Stomach (tissue), 19 donors: ENCODE measurements at places on chromosomes 6 and 20. TPM values are rescaled to one million over a fixed set of nuclear protein-coding genes. Genes with fewer than 3 reads are reported as not detected.

Gene LIN28B
- total RNA-seq: not detected

Gene RWDD2A
- 1.2 TPM for total RNA-seq

Gene RIPOR3
- total RNA-seq: 8.1 TPM

Gene FUT9
- total RNA-seq: 7.6 TPM

Gene ABHD16B
- total RNA-seq: not detected

Gene ZNF311
- total RNA-seq: not detected

Gene MUC22
- not detected for total RNA-seq

Gene HTR1B
- 3.3 TPM for total RNA-seq

Gene CST2
- not detected for total RNA-seq

Gene BCLAF1
- 172 TPM for total RNA-seq

DNA sequence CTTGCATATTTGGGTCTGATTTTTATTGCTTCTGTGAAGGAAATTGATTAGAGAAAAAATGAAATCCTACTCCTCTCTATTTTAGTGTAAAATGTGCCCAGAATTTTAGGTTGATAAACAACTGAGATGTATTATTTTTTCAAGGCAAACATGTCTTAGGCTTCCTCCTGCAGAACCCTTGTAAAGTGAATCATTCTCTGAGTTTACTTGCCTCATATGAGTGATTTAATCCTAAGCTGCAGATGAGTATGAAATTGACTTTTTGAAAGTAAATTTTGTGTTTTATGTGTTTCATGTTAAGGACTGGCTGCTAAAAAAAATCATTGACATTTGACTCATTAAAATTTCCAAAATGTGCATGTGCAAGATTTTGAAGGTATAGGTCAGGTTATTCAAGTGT lies 138.5 kb upstream of the PHACTR1 start:
- H3K4me1 ChIP-seq: peaks cover 4% of the 10 kb centered on the region
- DNase-seq: no peak
- no peak overlapping the region for H3K4me3 ChIP-seq
- no peaks in the 10 kb centered on the region for H3K27me3 ChIP-seq
- H3K36me3 ChIP-seq: no peaks in the 10 kb centered on the region
- H3K27ac ChIP-seq: no peak overlapping the region

- H3K4me3 ChIP-seq: no peak overlapping the region
- no peaks in the 10 kb centered on the region for H3K27me3 ChIP-seq
- no peak for DNase-seq
- H3K4me1 ChIP-seq: peaks cover 15% of the 10 kb centered on the region
Measured at GRCh38 chr6:3795836-3796718, 44.6 kb upstream of the PXDC1 start.

GRCh38 chr6:37504024-37504423 lies 4.3 kb upstream of the CCDC167 start:
- no peak for DNase-seq
- H3K27me3 ChIP-seq: no peaks in the 10 kb centered on the region
- peaks cover 3% of the 10 kb centered on the region for H3K4me1 ChIP-seq
- no peak overlapping the region for H3K27ac ChIP-seq

DNA sequence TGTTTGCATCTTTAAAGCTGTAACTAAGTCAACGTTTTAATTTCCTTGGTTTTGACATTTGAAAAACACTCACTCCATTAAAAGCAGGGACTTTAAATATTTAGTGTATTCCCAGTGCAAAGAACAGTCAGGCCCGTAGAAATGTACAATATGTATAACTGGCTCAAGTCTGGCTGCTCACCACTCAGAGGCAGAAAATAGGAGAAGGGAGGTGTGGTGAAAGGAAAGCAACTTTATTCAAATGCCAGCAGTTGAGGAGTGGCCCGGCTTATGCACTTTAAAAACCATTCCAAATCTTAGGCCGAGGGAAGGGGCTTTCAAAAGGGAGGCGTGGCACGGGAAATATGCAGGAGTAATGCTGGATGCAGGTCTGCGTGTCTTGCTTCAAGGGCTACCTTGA lies 120.6 kb downstream of the TMEM200A start:
- no peak for DNase-seq
- no peak overlapping the region for H3K27ac ChIP-seq
- H3K4me3 ChIP-seq: no peak overlapping the region
- H3K4me1 ChIP-seq: no peaks in the 10 kb centered on the region
- no peaks in the 10 kb centered on the region for H3K36me3 ChIP-seq
- H3K27me3 ChIP-seq: no peaks in the 10 kb centered on the region

GRCh38 chr6:114364301-114364700 lies 21.5 kb upstream of the HS3ST5 start:
- no peaks in the 10 kb centered on the region for H3K27me3 ChIP-seq
- peak; percentile 65 for DNase-seq
- no peak overlapping the region for H3K4me3 ChIP-seq
- peaks cover 14% of the 10 kb centered on the region for H3K4me1 ChIP-seq
- no peak overlapping the region for H3K27ac ChIP-seq

GRCh38 chr20:45611054-45611453 lies 18.5 kb upstream of the WFDC10A start:
- H3K27me3 ChIP-seq: no peaks in the 10 kb centered on the region
- no peak overlapping the region for H3K27ac ChIP-seq
- no peak overlapping the region for H3K4me3 ChIP-seq
- no peak for DNase-seq
- no peaks in the 10 kb centered on the region for H3K4me1 ChIP-seq

DNA sequence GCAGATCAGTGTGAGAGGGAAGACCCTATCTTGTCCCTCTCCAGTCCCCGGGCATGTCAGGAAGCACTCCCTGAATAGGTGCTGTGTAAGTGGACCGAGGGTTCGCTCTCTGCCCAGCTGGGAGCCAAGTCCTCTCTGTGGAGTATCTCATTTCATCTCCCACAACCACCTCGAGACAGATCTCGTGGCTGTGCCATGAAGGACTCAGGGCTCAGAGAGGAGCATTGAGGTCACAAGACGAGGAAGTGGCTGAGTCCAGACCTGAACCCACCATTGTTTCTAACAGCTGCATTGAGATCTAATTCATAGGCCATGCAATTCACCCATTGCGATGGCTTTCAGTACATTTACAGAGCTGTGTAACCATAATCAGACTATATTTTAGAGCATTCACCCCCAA lies 34.7 kb upstream of the STX16 start:
- no peak overlapping the region for H3K4me3 ChIP-seq
- H3K27ac ChIP-seq: no peak overlapping the region
- H3K4me1 ChIP-seq: peaks cover 22% of the 10 kb centered on the region
- H3K36me3 ChIP-seq: no peaks in the 10 kb centered on the region

DNA sequence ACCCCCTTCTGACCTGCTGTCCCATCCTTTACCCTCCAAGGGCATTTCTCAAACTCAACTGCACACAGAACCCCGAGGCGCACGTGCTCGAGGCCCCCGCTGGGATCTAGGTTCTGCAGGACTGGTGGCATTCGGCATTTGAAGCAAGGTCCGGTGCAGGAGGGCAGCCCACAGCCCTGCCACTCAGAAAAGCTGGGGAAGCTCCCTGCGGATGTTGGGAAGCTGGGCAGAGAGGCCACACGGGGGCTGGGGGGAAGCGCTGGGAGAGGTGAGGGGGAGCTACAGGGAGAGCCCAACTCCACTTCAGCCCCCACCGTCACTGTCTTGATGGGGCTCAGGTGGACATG lies 51.2 kb upstream of the SLCO4A1 start:
- DNase-seq: no peak
- no peak overlapping the region for H3K27ac ChIP-seq
- H3K36me3 ChIP-seq: no peaks in the 10 kb centered on the region
- H3K4me1 ChIP-seq: peaks cover 9% of the 10 kb centered on the region
- H3K27me3 ChIP-seq: no peaks in the 10 kb centered on the region

DNA sequence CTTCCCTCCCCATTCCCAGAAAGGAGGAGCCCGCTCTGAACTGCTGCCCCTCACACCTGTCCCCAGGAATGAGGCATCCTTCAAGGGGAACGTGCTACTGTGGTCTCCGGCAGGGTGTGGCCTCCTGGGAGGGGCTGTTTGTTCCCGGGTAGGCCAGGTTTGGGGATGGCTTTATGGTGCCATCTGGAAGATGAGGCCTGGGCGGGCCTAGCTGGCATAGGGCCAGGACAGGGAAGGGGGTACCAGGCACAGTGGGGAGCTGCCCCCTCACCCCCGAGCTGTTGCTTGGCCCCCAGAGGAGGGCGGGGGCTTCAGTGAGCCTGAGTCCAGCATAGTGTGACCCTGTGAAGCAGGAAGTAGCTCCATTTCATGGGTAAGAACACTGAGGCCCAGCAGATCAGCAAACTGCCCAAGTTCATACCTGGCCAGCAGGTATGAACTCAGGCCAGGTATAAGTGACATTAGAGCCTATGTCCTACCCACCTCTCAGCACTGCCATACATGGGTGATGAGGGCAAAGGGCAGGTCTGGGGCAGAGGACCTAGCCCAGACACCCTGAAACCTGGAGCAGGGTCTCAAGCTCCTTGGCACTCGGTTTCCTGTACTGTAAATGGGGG lies 17.5 kb upstream of the SPDEF start:
- no peaks in the 10 kb centered on the region for H3K4me1 ChIP-seq
- H3K27me3 ChIP-seq: peaks cover 4% of the 10 kb centered on the region
- DNase-seq: no peak
- H3K4me3 ChIP-seq: no peak overlapping the region
- no peaks in the 10 kb centered on the region for H3K36me3 ChIP-seq

GRCh38 chr6:119728935-119729334 lies 379.4 kb upstream of the MAN1A1 start:
- H3K4me1 ChIP-seq: peaks cover 7% of the 10 kb centered on the region
- no peaks in the 10 kb centered on the region for H3K36me3 ChIP-seq
- H3K27me3 ChIP-seq: no peaks in the 10 kb centered on the region
- no peak overlapping the region for H3K27ac ChIP-seq
- H3K4me3 ChIP-seq: no peak overlapping the region

GRCh38 chr6:168597471-168597875 lies 156.5 kb downstream of the SMOC2 start:
- peaks cover 9% of the 10 kb centered on the region for H3K36me3 ChIP-seq
- DNase-seq: peak; percentile 38
- H3K27me3 ChIP-seq: no peaks in the 10 kb centered on the region
- no peaks in the 10 kb centered on the region for H3K4me1 ChIP-seq
- no peak overlapping the region for H3K4me3 ChIP-seq

GRCh38 chr20:23225407-23226060 lies 125.1 kb upstream of the NXT1 start:
- no peaks in the 10 kb centered on the region for H3K36me3 ChIP-seq
- no peaks in the 10 kb centered on the region for H3K4me1 ChIP-seq
- H3K4me3 ChIP-seq: no peak overlapping the region
- DNase-seq: no peak
- peak overlapping the region; percentile 49 for H3K27ac ChIP-seq

GRCh38 chr6:150741633-150742200 lies 123.8 kb upstream of the MTHFD1L start:
- H3K4me3 ChIP-seq: no peak overlapping the region
- no peak for DNase-seq
- H3K4me1 ChIP-seq: no peaks in the 10 kb centered on the region
- H3K36me3 ChIP-seq: no peaks in the 10 kb centered on the region

- H3K27ac ChIP-seq: peak overlapping the region; percentile 95
- no peaks in the 10 kb centered on the region for H3K27me3 ChIP-seq
- peaks cover 35% of the 10 kb centered on the region for H3K4me1 ChIP-seq
- H3K36me3 ChIP-seq: no peaks in the 10 kb centered on the region
- H3K4me3 ChIP-seq: peak overlapping the region; percentile 57
Measured at GRCh38 chr6:52995913-52996645, 995 bp upstream of the GSTA4 start.

GRCh38 chr6:123189816-123190215 lies 193.8 kb downstream of the CLVS2 start:
- H3K27ac ChIP-seq: no peak overlapping the region
- H3K4me3 ChIP-seq: no peak overlapping the region
- H3K4me1 ChIP-seq: no peaks in the 10 kb centered on the region

- no peaks in the 10 kb centered on the region for H3K36me3 ChIP-seq
- no peak overlapping the region for H3K27ac ChIP-seq
- no peak for DNase-seq
- peaks cover 9% of the 10 kb centered on the region for H3K4me1 ChIP-seq
Measured at GRCh38 chr6:21367649-21368154, 225.8 kb upstream of the SOX4 start.

DNA sequence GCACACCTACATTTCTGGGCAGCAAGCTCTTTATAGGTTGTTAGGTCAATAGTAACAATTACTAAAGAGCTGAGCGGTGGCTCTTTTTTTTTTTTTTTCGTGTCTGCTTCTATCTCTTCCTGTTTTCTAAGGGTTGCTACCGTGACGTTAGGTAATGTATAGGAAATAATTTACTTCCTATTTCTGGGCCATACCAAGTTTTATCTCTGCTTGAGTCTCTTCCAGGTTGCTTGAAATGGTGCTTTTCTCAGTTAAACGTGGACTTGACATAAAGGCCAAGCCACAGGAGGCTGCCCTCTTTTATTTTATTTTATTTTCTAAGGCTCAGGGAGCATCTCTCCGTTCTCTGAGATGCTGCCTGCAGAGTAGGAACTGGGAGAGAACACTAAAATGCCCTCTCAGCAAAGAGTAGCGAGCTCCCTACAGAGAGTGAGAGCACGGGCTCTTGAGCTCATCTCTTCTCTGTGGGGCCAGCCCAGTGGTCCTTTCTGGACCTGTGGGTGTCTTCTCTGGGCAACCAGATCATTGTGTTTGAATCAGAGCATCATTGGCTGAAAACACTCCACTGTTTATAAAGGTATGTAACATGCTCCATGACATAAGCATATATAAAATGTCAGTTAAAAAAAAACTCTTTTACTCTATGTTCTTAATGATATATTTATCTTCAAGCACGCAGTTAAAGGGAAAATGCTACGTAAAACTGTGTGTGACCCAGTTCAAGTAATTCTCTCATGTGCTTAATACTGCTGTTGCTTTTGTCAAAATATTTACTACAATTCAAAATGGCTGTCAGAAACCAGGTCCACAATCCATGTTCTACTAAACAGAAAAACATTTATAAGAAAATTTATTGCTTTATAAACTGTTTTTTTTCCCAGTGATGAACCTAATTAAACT lies at the start of gene ZNF831:
TSS of gene ZNF831 (plus strand) at position 191 of the 900 bp plus-strand sequence. CDS start 27,199 bp downstream, outside the sequence.
- H3K4me1 ChIP-seq: no peaks in the 10 kb centered on the region
- no peaks in the 10 kb centered on the region for H3K36me3 ChIP-seq
- no peak within 1 kb of the TSS for H3K4me3 ChIP-seq

DNA sequence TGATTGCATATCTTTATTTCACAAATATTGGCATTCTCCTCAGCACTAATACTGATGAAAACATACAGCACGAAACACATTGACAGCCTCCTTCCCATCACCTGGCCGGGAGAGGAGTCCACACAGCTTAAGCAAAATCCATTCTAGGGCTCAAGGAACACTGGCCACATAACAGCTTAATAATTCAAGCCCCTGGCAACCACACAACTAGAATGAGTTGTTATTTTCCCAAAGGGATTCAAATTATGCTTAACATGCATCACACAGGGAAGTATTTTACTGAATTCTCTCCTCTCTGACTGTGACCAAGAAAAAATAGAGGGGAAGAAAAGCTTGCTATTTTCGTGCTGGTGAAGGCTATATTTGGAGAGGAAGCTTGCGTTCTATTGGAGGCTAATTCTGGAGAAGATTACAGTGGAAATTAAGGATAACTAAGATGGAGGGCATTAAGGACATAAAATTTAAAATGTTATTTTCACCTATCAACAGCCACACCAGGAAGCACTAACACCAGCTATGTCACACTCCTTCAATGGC lies 198.5 kb downstream of the ADGRG6 start:
- H3K4me1 ChIP-seq: no peaks in the 10 kb centered on the region
- H3K4me3 ChIP-seq: no peak overlapping the region
- DNase-seq: no peak
- H3K27me3 ChIP-seq: no peaks in the 10 kb centered on the region
- no peak overlapping the region for H3K27ac ChIP-seq

GRCh38 chr6:139290787-139291311 lies 949 bp downstream of the TXLNB start:
- H3K4me3 ChIP-seq: no peak overlapping the region
- DNase-seq: peak; percentile 76
- H3K4me1 ChIP-seq: no peaks in the 10 kb centered on the region
- H3K27me3 ChIP-seq: no peaks in the 10 kb centered on the region
- peak overlapping the region; percentile 74 for H3K27ac ChIP-seq
